ENCODE measurements at places on chromosomes 11 and 22. TPM values are rescaled to one million over a fixed set of nuclear protein-coding genes. Genes with fewer than 3 reads are reported as not detected.

RASD2 gene
- under 0.01 TPM for total RNA-seq

UPK2 gene
- total RNA-seq: not detected

DLG2 gene
- total RNA-seq: 0.85 TPM

TRIM51 gene
- total RNA-seq: not detected

TSPO gene
- total RNA-seq: 239 TPM

HORMAD2 gene
- under 0.01 TPM for total RNA-seq

All from smooth muscle cell of bladder (primary cell).